Fibroblast of the conjunctiva (primary cell): ENCODE measurements at places on chromosomes 1 and 21.

DNA sequence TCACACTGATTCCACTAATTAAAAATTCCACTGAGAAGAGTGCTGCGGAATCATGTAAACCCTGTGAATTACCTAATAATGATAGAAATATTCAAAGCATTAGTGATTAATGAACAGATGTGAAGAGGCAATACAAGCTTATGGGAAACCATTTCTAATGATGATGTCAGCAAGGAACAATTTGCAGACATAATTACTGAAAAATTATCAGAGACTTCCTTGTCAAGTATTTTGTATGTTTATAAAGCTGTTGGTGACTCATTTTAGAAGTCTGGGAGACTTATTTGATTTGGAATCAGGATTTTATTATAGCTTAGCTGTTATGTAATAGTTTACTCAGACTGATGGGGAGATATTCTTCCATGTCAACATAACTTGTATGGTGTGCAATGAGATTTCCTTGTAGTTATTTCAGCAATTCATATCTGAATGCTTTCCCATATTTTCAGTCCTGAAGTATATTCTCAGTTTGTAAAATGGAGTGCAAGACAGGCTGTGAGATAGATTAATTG, 135.5 kb downstream of the TGFB2 start:
- DNase-seq, result no peak

GRCh38 chr1:46689897-46690296, 18.2 kb downstream of the TEX38 start:
- no peak for DNase-seq

- no peak for DNase-seq
Observed at GRCh38 chr21:44363278-44363677, 9.9 kb downstream of the TRPM2 start.

GRCh38 chr1:235277709-235278108, 50.3 kb downstream of the ARID4B start:
- DNase-seq, result no peak

DNA sequence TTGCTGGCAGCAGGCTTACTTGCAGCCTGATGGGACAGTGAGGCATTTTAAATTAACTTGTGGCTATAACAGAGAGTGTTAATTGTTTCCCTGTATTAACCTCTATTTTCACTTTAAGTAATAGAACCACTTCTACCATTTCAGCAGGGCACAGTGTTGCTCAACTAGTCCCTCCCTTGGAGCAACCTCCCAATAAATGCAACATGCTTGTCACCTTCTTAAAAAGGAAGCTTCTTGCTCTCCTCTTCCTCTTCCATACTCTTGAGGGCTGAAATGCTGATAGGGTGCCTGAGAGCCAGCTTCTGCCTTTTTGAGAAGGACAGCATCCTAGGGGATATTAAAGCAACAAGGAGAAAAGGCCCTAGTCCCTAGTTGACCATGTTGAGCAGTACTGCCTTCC, 52.1 kb downstream of the C4BPA start:
- no peak for DNase-seq

- no peak for DNase-seq
Observed at GRCh38 chr1:222299524-222299923, 248.4 kb downstream of the HHIPL2 start.
